Activated CD4-positive, alpha-beta T cell treated with anti-CD3 and anti-CD28 coated beads, Interleukin-2, amount 50 U/mL, for 24 hours (primary cell): ENCODE measurements at places on chromosomes 6 and 20.

DNA sequence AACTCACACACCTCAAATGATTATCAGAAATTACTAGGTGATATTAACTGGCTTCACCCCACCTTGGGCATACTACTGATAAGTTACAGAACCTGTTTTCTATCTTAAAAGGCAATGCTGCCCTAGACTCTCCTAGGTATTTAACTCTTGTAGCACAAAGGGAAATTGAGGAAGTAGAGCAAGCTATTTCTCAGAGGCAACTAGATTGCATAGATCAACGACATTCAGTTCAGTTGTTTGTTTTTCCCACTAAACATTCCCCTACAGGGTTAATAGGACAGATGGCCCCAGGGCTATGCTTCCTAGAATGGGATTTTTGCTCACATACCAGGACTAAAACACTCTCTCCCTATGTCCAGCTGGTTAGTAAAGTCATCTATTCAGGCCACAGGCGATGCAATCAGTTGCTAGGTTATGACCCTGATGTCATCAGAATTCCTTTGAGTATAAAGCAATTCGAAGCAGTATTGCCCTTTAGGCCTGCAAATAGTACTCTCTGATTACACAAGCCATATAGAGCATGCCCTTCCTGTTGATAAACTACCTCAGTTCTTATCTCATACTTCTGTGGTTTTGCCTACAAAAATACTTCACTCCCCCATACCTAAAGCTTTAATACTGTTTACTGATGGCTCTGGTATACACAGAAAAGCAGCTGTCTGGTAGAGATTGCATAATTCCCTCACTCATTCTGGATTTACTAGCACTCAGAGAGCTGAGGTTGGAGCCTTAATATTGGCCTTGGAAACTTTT is 67.4 kb upstream of the ASCC3 start:
- no peak for DNase-seq

DNA sequence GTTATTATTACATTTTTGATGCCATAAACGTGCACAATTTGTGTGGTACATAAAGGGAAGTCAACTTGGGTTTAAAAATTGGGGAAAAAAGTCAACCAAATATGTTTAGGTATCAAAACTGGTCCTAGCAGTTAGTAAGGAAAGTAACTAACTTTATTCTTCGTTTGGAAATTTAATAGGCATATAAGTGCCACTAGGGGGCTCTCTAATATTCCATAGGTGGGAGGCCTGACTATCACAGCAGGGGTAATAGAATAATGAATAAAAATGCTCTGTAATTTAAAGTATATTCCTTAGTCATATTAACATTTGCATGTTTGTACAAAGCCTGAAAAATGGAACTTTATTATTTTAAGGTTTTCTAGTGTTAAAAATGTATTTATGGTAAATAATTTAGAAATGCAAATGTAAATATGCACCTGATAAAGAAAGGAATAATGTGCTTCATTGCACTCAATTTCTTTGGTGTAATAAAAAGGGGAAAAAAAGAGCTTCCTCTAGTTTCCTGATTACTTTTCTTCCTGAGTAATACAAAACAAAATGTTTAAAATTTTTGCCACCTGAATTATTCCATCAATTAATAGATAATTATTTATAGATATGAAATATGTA is 125.7 kb upstream of the HDAC2 start:
- DNase-seq = no peak

- DNase-seq = no peak
Measured at GRCh38 chr20:34985461-34986310, 30.0 kb downstream of the MYH7B start.

DNA sequence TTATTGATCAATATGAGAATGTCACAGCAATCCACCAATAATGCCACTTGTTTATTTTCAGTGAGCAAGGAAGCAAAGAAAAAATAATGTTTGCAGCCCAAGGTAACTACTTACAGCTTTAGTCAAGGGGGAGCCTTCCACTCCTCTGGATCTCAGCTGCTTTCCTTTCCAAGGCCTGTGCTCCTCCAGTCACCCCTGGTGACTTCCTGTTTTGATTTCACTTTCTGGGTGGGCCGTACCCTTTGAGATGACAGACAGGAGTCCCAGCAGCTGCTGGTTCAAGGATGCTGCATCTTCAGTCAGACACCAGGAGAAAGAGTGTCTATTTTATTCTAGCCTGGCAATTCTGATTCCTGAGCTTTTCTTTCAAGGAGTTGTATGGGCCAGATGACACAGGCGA is 5.6 kb upstream of the VNN2 start:
- DNase-seq = no peak

GRCh38 chr6:15487262-15487661 is 175.6 kb downstream of the DTNBP1 start:
- no peak for DNase-seq

- DNase-seq = no peak
Measured at GRCh38 chr20:8963330-8963729, 105.6 kb upstream of the PLCB4 start.

GRCh38 chr6:91198588-91199255 is 611.9 kb upstream of the MAP3K7 start:
- DNase-seq = no peak

DNA sequence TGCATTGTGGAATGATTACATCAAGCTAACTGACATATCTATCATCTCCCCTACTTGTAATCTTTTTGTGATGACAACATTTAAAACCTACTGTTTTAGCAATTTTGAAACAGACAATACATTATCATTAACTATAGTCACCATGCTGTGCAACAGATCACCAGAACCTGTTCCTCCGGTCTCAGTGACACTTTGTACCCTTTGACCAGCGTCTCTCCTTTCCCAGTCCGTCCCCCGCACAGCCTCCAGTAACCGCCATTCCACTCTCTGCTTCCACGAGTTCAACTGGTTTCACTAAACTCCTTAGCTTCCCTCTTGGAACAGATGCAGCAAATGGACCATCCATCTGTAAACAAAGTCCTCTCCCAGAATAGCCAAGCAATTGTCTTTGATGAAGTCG is 21.8 kb downstream of the LRP11 start:
- no peak for DNase-seq

GRCh38 chr20:25629816-25630499 is 6.1 kb upstream of the NANP start:
- no peak for DNase-seq

DNA sequence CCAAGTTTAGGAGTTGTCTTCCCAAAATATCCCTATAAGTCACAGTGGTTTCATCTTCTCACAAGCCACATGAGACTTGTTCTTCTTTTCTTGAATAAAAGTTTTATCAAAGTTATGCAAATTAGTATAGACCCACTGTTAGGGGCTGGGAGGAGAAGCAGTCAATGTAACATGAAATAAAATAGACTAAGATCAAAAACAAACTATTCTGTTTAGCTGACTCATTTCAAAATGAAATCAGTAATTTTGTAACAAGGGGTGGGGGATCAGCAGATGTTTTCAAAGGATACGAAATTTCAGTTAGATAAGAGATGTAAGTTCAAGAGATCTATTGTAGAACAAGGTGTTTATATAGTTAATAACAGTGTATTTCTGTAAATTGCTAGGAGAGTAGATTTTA is 339.6 kb upstream of the PRDM1 start:
- no peak for DNase-seq

GRCh38 chr6:56346958-56347357 is 99.6 kb upstream of the COL21A1 start:
- no peak for DNase-seq

- no peak for DNase-seq
Measured at GRCh38 chr6:32183030-32183429, 1.0 kb downstream of the AGER start.

- DNase-seq = no peak
Measured at GRCh38 chr20:47466213-47466612, 35.5 kb upstream of the NCOA3 start.

DNA sequence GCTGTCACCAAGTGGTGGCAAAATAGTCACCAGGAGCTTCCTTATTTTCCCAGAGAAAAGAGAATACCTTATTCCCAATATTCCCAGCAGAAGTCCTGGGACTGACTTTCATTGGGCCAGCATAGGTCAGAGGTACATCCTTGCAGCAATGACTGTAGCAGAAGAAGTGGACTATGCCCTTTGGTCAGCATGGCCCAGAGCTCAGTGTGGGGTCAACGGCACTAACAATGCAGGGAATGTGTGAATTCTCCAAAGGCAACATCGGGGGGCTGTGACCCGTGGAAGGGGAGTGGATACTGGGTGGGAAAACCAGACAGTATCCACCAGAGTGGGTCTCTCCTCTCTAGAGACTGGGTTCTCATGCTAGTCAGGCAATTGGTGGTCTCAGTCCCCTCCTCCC is 15.6 kb upstream of the LBP start:
- DNase-seq = no peak

DNA sequence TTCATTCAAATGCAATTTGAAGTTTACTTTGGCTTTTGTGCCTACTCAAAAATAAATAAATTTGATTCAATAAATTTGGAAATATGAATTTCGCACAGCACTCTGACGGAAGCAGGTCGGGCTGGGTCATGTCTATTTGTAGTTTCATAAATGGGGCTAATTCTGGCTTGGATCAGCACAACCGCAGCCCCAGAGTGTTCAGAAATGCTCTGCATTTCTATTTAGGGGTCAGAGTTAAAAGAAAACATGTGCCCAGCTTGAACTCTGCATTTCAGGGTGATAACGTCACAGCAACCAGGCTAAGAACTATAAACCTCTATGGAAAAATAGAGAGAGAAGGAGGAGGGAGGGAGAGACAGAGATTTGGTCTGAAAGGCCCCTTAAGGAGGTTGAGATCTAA is 480.9 kb upstream of the NOX3 start:
- DNase-seq = no peak

DNA sequence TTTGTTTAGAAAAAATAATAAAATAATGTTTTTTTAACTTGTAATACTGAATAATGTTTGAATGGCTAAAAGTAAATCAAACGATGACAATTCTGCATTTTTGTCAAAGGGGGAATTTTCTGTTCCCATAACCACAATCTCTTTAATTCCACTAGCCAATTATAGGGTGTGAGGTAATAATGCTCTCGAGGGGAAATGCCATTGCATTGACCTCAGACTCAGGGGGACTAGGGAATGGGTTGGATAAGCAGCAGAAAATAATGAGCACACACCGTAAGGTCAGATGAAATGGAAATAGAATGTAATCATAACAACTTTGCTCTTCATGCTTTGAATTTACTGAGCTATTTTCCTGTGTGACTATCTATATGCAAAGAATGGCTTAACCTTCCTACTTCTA is 584.7 kb downstream of the RFPL4B start:
- no peak for DNase-seq

DNA sequence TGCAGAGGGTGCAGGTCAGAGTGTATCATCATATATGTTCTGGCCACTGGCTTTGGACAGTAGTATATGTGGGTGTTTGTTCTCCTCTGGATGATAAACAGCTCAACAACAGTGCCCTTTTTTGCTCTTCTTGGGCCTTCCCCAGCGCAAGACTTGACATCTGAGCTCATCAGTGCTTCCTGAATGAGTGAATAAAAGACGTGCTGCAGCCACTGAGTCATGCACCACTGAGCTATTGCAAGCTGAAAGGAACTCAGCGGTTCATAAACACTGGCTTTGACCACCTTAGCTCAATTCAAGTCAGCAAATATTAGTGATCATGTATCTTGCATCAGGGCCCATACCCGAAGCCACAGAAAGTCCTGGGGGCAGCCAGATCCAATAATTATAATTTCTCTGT is 105.3 kb upstream of the KCNG1 start:
- DNase-seq = no peak

GRCh38 chr6:137795501-137795900 is 71.6 kb upstream of the TNFAIP3 start:
- no peak for DNase-seq

DNA sequence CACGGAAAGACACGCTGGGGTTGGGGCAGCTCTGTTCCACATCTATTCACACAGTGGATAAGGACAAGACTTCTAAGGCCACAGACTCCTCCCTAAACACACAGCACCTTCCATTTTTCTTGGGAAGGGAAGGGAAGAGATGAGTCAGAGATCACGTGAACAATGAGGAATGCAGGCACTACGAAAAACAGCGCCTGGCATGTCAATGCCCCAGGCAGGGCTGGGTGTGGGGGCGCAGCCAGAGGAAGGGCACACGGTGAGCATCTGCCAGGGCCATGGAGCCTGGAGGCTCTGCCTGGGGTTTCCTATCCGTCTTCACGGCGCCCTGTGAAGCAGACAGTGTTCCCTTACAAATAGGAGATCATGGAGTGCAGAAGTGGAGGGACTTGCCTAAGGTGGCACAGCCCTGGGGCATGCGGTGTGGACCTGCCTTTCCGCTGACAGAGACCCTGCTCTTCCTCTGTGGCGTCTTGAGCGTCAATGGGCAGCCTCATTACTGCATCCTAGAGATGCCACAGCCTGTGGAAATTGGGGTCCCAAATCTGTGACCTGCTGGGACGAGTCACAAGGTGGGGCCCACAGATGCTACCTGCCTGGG is 15.4 kb downstream of the UNC93A start:
- no peak for DNase-seq

- no peak for DNase-seq
Measured at GRCh38 chr6:52310932-52311331, 26.4 kb upstream of the MCM3 start.

GRCh38 chr20:50108556-50109235 is 4.3 kb downstream of the UBE2V1 start:
- no peak for DNase-seq

GRCh38 chr6:119738425-119738824 is 388.9 kb upstream of the MAN1A1 start:
- no peak for DNase-seq

- no peak for DNase-seq
Measured at GRCh38 chr6:16243055-16243454, 4.7 kb downstream of the GMPR start.

DNA sequence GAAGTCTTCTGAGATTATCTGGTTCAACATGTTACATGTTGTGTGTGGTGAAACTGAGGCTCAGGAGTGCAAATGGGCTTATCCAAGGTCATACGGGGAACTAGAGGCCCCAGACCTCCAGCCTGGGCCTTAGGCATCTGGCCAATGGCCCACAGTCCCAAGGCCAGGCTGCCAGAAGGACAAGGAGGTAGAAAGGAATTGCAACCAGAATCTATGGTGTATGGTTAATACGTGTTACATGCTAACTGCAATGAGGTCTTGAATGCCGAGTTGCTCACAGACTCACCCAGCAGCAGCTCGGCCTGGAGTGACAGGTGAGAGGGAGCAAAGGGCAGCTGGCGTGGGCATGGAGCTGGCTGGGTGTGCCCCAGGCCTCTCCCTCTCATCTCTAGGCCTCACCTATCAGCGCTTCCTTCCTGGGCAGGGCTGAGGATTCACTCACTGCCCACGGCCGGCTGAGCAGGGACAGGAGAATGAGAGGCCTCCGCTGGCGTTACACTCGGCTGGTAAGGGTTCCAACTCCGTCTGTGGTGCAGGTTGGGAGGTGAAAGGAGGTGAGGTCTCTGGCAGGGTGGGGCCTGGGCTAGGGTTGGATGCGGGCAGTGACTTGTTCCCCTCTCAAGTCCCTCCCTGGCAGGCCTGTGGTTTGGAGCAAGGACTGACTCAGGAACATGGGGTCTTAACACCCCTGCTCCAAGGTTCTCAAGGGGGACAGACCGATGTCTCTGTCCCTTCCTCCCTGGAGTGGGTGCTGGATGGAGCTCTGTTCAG is at the start of gene TLDC2:
TSS of gene TLDC2 (plus strand) at position 437 of the 771 bp plus-strand sequence. CDS start at position 474, 37 bp downstream.
- DNase-seq = no peak

GRCh38 chr6:148523551-148523950 is 180.9 kb downstream of the SASH1 start:
- DNase-seq = no peak

- DNase-seq = no peak
Measured at GRCh38 chr6:169194737-169195136, 58.9 kb downstream of the THBS2 start.
